AG08396 (cell line): ENCODE measurements at places on chromosomes 7 and 10.
A peak's percentile ranks its signal among the peaks of the same experiment; 100 is the strongest.

DNA sequence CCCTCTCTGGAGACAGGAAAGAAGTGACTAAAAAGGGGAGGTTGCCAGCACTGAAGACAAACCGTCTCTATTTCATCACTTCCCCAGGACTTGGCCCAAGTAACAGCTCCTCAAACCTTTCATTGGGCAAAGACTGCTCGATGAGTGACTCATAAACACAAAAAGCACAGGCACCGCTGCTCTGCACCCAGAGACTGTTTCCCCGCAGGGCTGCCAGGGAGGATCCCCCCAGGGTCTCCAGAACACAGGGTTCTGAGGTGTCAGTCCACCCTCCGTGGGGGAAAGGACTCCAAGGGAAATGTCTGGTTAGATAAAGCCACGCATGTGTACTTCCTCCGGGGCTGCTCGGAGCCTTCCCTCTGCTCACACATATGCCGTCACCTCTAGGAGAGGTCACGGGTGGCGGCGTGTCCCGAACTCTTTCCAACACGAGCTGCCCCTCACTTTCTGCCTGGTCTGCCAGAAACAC, 59.9 kb downstream of the INSIG1 start:
- peak; percentile 81 for DNase-seq

- no peak for DNase-seq
Measured at GRCh38 chr7:128153436-128153835, 87.6 kb upstream of the LEP start.

DNA sequence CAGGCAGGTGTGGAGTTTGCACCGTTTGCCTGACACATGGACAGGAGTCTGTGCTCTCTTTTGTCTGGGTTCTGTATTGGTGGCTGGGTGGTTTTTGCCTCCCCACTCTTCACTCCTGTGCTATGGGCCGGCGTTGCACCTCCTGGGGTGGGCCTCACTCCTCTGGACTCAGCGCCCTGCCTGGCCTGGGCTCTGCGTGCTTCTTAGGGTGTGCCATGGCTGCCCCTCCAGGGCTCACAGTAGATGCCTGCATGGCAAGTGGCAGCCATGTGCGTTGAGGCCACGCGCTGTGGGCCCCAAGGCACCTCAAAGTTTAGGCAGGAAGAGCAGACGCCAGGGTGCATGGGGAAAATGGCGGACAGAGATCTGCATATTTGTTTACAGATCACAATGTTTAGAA, 319.8 kb downstream of the ADARB2 start:
- no peak for DNase-seq

DNA sequence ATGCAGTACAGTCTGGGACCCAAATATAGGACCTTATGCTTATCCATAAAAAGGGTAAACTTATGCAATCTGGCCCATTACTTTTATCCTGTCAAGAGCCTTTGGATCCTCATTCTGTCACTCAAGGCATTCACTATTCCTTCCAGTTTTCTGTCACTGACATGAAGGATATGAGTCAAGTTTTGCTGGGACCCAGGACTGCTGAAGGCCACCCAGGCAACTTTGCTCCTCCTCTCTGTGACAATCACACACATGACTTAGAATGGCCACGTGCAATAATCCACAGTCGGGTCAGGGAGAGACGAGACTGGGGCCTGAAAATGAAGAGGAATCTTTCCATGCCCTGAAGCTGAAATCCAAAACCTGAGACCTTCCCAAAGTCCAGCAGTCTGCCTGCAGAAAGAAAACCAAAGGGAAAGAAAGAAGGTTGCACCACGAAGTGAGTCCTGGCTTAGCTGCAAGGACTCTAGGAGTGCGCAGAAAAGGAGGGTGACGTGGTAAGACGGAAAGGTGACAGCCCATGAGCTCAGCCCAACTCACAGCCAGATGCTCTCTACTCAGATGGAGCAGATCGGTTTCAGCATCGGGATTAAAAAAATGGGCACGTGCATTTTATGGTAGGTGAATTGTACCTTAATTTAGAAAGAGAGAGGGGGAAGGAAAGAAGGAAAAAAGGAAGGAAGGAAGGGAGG, 67.2 kb downstream of the VOPP1 start:
- no peak for DNase-seq
